ENCODE measurements at places on chromosomes 7 and 10.
A peak's percentile ranks its signal among the peaks of the same experiment; 100 is the strongest.

- DNase-seq, result no peak
Observed at GRCh38 chr10:6990891-6991290, 410.8 kb upstream of the PRKCQ start.

- DNase-seq, result no peak
Observed at GRCh38 chr10:93259126-93259525, 185.4 kb downstream of the CYP26A1 start.

DNA sequence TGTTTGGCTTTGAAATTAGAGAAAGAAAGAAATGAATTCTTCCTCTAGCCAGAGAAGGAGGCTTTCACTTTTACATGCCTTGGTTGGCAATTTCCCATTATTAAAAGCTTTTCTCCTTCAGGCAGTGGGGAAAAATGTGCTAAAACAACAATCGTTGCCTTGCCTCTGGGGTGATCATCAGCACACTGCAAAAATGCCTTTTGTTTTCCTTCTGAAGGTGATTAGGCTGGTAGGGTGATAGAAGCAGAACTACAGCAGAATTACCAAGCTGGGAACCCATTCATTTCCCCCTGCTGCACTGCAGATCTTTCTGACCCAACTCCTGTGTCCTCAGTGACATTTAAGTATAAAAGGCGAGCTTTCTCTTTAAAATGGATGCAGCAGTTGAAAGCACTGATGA, 22.2 kb downstream of the ANK3 start:
- no peak for DNase-seq

DNA sequence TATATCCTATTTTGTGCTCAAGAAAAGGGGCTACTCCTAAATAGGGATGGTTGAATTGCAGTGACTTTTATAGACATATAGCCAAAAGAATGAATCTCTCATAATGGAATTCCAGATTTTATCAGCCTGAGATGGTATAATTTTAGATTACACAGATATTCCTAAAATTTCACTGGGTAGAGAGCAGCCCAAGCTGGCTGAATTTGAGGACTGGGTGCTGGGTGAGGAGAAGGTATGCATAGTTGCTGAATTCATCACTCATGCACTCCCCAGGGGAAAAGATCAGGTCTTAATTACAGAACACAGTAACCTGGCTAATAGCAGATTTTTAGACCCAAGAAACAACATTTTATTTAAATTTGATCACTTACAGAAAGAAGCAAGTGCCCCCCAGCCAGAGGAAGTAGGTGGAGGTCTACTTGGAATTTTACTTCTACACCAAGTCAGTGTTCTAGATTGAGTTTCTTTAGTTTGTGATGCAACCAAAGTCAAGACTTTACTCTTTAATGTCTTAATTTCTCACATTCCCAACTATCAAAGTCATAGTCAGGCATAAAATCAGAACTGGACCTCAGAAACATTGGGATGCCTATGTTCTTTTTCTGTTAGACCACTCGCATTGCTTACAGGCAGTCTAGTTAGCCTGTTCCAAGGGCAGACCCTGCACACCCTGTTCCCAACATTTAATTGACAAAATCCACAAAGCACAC, 337.4 kb upstream of the PODXL start:
- DNase-seq, result no peak

- no peak for DNase-seq
Observed at GRCh38 chr7:139773371-139773770, 4.4 kb downstream of the HIPK2 start.

DNA sequence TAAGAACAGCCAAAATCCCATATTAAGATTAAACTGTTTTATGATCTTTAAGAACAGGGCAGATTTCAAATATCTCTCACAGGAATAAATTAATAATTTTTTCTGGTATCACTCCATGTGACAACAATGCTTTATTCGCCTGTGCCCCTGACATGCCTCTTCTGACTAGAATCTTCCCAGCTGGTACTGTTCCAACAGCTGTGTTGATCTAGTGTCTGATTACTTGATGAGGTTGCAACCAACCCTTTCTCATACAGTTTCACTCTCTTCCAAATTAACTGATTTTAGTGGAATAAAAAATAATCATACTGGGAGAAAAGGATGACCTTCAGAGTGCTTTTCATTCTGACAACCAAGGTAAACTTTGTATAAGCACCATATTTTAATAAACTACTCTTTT, 151.9 kb downstream of the CHRM2 start:
- no peak for DNase-seq

DNA sequence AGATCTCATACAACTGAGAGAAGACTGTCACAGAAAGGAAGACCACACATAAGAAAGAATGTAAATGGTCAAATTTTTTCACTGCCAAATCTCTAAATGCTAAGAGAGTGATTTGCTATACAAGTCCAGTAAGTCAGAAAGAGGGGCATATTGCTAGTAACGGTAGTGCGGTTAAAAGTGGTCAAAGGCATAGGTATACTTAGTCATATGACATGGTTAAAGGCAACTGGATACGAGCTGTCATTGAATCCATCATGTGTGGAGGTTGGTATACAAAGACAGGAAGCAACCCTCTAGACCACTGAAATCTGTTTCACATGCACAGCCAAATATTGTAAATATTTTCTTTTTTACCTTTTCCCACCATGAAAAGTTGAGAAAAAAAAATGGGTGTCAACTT, 4.8 kb downstream of the INHBA start:
- no peak for DNase-seq

GRCh38 chr7:150406312-150406566, 27.1 kb downstream of the ZNF775 start:
- no peak for DNase-seq

GRCh38 chr7:89001306-89001705, 205.8 kb upstream of the TEX47 start:
- no peak for DNase-seq

GRCh38 chr7:47452715-47453092, 129.2 kb downstream of the TNS3 start:
- no peak for DNase-seq

DNA sequence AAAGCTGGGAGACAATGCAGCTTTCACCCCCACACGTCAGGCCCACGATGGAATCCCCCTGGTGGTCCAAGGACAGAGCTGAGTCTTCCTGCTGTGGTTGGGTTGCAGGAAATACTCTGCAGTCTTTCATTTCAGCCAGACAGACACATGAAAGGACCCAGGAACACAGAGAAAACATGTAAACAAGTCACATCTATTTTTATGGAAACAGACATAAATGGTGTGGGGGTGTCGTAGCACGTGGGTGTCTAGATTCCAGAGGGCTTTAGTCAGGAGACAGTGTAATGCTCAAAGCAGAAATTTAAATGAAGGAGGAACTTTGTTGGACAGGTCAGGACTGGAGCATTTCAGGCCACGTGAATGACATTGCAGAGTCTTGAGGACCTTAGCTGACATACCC, 444.6 kb downstream of the SUGCT start:
- no peak for DNase-seq

DNA sequence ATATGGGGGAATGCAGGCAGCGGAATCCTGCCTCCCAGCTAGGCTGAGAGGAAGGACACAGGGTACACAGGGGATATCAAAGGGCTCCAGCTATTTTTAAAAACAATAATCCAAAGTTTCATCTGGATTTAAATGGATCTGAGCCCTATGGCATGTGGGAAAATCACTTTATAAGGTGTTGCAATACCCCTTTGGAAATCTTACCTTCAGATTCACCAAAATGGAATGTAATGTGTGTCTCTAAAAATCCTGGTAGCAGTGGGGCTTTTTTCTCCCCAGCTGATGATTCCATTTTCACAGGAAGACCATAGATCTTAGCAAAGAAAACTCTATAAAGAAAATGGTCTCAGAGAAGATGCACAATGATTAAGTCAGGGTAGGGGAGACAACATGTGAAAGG, 722.2 kb downstream of the PARD3 start:
- no peak for DNase-seq

- no peak for DNase-seq
Observed at GRCh38 chr7:149727899-149728476, 45.4 kb downstream of the ZNF467 start.

DNA sequence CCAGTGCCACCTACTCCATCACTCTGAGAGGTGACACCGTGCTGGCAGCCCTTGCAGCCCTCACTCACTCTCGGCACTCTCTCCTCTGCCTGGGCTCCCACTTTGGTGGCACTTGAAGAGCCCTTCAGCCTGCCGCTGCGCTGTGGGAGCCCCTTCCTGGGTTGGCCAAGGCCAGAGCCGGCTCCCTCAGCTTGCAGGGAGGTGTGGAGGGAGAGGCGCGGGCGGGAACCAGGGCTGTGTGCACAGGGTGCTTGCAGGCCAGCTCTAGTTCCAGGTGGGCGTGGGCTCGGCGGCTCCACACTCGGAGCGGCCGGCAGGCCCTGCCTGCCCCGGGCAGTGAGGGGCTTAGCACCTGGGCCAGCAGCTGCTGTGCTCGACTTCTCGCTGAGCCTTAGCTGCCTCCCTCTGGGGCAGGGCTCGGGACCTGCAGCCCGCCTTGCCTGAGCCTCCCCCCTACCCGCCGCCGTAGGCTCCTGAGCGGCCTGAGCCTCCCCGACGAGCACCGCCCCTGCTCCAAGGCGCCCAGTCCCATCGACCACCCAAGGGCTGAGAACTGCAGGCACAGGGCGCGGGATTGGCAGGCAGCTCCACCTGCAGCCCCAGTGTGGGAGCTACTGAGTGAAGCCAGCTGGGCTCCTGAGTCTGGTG, 48.7 kb upstream of the SLC35G1 start:
- no peak for DNase-seq

DNA sequence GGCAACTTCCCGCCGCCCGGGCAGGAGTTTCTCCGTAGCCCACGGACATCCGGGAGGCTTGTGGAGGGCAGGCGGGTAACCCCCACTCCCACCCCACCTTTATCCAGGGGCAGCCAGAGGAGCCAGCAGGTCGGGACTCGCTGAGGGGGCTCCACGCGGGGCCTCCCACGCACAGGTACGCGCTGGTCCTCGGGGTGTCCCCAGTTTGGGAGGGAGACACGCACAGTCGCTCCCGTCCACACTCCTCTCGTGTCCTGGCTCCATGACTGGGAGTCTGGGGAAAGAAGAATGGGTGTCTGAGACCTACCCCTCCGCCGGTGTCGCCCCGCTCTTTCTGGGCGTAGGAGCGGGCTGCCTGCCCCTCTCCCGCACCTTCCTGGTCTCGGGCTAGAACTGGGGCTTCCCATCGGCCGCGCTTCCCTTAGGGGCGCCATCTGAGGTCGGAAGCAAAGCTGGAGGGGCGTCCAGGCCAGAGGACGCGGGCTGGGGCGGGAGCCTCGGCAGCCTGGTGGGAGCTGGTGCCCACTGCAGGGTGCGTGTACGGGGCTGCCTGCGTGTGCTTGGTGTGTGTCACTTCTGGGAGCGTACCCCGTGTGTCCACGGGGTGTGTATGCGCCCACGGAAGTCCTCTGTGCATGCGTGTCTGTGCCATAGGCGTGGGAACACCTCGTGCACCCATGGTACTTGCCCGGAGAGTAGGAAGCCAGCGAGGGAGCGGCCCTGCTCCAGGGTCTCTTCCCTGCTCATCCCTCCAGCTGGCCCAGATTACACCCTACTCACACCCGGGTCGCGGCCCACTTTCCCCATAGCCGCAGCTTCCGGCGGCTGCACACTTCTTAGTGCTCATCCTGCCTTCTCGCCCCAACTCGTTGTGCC, 73.0 kb upstream of the LEP start:
- DNase-seq, result peak; percentile 69

DNA sequence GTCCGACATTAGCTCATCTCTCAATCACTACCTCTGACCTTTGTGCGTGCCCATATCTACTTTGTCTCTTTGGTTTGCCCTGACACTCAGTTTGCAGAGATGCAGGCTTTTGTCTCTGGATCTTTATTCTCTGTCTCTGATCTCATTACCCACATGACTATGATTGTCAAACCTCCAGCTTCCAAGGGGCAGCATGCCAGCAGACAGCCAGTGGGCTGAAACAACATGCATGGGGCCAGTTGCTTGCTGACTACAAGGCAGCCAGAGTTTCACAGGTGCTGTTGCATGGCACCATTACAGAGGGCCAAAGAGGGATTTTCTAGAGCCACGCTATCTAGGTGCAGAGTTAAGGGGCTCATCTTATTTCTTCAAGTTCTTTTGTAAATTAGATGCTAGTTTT, 146.2 kb downstream of the SPAG6 start:
- no peak for DNase-seq

DNA sequence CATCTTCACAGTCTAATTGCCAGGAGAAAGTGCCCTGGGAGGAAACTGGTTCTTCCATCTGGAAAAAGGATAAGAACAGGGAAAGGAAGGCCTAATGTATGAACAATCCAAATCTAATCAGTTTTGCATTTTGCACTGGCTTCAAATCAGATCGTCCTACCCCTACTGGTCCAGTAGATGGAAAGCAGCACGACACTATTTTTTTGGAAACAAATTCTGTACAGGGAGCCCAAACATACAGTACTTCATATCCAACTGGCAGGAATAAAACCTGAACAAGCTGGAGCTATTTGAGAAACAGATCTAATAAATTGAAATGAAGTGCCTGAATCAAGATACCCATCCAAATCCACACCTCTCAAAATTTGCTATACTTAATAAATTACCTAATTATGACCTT, 36.5 kb downstream of the ETV1 start:
- no peak for DNase-seq

- DNase-seq, result no peak
Observed at GRCh38 chr10:127534074-127534473, 15.0 kb upstream of the NPS start.

- no peak for DNase-seq
Observed at GRCh38 chr10:131490991-131491594, 179.6 kb upstream of the TCERG1L start.

- DNase-seq, result no peak
Observed at GRCh38 chr7:47932016-47932415, 16.2 kb downstream of the PKD1L1 start.

DNA sequence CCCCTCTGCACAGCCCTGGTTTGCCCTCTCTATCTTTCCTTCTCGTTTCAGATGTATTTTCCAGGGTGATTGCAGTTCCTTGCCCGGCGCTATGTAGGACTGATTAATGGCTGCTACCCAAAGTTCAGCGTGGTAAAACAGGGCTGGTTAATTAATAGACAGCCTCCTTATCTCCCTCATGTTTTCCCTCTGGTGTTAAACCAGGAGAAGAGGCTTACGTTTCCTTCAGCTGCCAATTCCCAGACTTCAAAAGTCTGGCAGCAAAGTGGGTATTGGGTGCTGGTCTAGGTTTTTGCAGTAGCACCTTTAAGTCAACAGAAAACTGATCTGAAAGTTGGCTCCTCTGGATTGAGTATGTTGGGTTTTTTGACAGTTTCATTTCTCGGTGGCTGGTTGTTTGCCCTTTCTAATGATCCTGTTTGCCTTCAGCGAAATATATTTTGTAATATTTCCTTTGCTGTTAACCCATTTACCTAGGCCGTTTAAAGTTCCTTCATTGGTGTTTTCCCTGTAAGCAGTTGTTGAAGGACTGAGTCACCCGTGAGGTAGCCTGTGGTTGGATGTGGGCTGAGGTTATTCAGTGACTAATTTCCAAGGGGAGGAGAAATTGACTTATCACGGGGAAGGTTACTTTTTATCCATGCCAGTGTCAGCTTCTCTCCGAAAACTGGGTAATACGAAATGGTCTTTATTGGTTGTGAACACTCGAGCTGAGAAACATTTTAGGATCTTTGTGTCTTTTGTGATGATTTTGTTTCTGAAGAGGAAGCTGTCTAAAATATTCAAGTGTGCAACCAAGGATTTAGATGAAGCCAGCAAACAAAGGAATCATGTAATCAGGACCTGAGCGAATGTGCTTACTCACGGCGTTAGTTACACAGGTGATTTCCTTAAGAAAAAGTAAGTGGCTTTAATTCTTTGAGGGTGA, 257.2 kb downstream of the KIAA1217 start:
- DNase-seq, result peak; percentile 47

GRCh38 chr7:154777489-154777888, 225.4 kb downstream of the PAXIP1 start:
- DNase-seq, result no peak

GRCh38 chr10:104374591-104374990, 21.0 kb downstream of the CFAP58 start:
- DNase-seq, result no peak

- DNase-seq, result no peak
Observed at GRCh38 chr10:86824151-86824550, 67.7 kb downstream of the BMPR1A start.
